ENCODE measurements at places on chromosomes 4 and X.

DNA sequence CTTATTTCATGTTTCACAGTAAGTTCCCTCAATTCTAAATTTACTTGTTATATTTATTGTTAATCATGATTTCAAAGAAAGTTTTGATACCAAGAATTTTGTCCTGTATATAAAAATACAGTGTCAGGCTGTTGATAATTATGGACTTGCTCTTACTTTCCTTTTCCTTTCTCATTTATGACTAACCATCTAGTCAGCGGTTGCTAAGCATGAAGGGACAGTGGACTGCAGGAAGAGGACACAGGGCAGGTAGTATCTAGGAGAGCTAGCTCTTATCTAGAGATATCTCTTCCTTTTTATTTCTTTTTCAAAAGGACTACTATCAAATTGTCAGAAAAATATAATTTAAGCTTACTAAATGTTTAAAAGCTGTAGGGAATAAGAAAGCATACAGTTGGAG, 1.6 kb downstream of the OPRPN start:
- DNase-seq: no peak

GRCh38 chr4:10108818-10109783, 7.5 kb downstream of the WDR1 start:
- DNase-seq: no peak

DNA sequence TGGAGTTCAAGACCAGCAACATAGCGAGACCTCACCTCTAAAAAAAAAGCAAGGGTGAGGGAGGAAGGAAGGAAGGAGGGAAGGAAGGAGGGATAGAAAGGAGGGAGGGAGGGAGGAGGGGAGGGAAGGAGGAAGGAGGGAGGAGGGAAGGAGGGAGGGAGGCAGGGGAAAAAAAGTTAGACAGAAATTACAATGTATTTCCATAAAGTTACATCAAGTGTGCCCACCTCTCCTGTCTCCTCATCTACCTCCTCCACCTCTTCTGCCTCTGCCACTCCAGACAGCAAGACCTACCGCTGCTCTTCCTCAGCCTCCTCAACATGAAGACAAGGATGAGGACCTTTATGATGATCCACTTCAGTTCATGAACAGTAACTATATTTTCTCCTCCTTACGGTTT, 8.3 kb downstream of the LIN54 start:
- DNase-seq: no peak

DNA sequence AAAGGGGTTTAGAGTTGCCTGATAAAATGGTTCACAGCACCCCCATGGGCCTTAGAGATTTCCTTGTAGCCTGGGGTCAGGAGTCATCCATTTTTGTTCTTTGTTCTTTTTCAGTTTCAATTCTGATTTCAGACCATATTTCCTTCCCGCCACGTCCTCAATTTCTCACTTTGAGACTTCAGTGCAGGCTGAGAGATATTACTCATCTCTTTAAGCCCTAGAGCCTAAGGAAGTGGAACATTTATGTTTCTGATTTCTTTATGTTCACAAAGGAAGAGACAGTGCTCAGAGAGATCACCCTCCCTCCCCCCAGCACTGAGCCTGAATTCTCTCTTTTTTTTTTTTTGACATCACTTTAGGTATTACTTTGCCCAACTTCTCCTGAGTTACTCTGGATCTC, 56.3 kb downstream of the MSN start:
- DNase-seq: no peak

DNA sequence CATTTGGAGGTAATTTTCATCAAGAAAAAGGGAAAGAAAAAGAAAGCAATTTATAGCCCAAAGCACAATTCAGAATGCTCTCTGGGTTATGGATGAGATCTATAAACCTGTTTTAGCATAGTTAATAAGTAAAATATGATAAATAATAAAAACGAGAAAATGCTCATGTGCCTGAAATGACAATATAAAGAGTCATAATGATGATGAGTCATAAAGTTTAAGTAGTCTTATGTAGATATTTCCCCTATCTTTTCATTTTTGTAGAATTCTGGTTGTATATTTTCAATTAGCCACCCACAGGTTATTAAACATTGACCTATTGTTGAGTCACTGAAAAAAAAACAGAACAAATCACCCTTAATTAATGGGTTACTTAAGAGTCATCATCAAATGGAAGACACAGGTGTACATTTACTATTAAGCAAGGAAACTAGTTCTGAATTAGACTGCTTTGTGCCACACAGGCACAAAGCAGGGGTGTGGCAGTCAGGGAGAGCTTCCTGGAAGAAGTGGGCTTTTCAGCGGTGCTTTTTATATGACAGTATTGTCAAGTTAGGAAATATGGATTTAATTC, 29.3 kb downstream of the BEND4 start:
- DNase-seq: no peak

GRCh38 chr4:118845552-118846050, 9.7 kb upstream of the SEC24D start:
- DNase-seq: no peak

DNA sequence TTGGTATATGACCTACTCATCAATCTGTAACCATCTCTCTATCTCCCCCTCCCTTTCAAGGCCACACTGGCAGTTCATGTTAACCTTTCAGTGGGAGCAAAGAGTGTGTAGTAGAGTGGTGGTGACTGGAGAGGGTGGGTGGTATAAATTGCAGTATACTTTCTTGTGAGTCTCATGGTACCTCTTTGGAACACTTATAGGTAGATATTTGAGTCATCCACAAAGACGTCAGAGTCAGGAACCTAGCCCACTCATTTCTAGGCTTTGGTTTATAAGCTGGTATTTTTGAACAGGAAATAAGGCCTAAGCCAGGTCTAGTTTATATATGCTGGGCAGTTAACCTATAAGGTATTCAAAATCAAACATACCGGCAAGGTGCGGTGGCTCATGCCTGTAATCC, 36.3 kb downstream of the RLIM start:
- no peak for DNase-seq

DNA sequence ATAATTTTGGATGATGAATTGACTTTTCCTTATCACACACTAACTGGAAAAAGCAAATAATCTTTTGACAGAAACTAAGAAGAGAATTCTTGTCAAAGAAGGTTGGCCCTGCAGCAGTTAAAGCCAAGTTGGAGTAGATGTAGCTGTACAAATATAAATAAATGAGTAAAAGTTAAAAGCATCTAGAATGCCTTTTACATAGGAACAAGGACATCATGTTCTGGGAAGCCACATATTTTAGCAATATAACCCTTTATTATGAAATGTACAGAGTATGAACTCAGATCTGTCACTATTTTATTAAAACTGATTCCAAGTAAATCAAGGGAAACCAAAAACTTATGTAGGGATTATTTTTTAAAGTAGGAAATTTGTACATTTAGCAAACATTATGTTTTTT, 269.4 kb upstream of the FAT4 start:
- no peak for DNase-seq

GRCh38 chr4:174244441-174244840, 39.0 kb downstream of the FBXO8 start:
- no peak for DNase-seq

- no peak for DNase-seq
These were observed 848 bp upstream of the KCND1 start for GRCh38 chrX:48972220-48973164.

- DNase-seq: no peak
These were observed 230.2 kb downstream of the EVC2 start for GRCh38 chr4:5478169-5478568.

Measured in stimulated activated CD4-positive, alpha-beta T cell treated with anti-CD3 and anti-CD28 coated beads, TNF-alpha, amount 100 ng/mL, for 1 hour (primary cell).